ENCODE measurements at places on chromosomes 7 and 10. TPM values are rescaled to one million over a fixed set of nuclear protein-coding genes. Genes with fewer than 3 reads are reported as not detected.

DNA sequence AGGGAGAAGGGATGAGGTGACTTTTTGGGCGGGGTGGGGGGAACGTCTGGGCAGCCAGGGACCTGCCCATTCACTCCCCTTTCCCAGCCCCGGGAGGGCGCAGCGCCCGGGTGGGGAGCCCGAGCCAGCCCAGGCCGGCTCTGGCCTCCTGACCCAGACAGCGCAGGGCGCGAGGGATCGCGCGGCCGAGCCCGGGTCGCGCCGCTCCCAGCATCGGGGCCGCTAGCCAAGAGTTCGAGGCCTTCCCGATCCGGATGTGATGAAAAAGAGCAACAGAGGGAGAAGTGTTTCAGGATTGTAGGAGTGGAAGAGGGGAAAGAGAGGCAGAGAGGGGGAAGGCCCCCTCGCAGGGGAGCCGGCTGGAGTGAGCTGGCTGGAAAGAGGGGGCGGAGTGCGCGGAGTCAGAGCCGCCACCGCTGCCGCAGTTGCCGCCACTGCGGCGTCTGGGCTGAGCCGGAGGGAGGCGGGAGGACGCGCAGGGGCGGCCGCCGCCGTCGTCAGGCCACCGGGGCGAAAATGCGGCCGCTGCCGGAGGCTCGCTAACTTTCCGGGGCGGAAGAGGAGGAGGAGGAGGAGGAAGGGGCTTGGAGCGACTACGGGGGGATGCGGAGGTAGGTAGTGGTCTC is at the start of gene MDFIC:
Gene MDFIC, plus strand, starts transcription at position 69 of the 626 bp plus-strand sequence. CDS start 940 bp downstream, outside the sequence.
- DNase-seq = peak; percentile 76

The GPR85 gene
- total RNA-seq = not detected

DNA sequence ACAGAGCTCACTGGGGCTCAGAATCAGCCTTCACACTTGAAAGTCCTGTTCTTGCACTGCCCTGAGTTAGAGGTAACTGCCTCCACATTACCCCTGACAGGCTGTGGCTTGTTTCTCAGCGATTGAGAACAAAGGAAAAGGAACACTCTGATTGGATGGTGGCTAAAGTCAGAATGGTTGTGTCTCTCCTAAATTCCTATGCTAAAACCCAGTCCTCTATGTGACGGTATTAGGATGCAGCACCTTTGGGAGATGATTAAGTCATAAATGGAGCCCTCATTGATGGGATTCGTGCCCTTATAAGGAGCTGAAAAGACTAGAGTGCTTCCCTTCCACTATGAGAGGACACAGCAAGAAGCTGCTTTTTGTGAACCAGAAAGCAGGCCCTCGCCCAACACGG is 38.9 kb upstream of the DGKI start:
- DNase-seq = no peak

DNA sequence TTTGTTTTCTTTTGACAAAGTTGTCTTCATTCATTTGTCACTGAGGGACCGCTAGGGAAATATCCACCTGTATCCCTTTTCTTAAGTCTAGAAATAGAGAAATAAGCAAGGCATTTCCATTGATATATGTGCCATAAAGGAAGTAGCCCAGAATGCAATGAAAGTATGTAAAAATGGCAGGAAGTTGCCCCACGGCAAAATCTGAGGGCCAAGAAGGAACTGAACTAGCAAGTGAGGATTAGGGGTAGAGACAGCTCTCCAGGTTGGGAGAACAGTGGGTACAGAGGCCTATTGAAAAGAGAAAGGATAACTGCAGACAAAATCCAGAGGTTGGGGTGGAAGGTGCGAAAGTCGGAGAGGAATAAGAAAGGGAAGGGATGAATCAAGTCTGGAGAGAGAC is 56.6 kb upstream of the TOMM7 start:
- DNase-seq = no peak

DNA sequence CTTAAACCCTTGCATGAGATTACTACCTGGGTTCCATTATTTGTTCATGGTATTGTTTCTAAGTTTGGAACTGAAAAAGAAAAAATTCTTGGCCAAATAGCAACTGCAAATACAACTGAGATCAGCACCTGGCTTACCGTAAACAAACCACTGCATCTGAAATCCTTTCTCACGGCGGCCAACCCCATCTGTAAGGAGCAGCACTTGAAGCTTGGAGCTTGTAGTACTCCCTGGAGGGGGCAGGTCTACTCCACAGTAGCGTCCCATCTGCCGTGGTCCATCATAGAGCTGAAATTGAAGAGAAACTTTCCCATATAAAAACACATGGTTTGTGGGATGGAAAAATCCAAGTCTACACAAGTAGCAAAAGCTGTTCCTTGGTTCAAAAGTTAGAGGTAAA is 109.9 kb downstream of the CUBN start:
- DNase-seq = no peak

GRCh38 chr10:17210361-17210760 is 8.9 kb upstream of the TRDMT1 start:
- DNase-seq = no peak

The SPDYE16 gene
- total RNA-seq = not detected

The SLC26A5 gene
- total RNA-seq = not detected

The HOXA10 gene
- not detected for total RNA-seq

Measured in activated naive CD4-positive, alpha-beta T cell treated with anti-CD3 and anti-CD28 coated beads for 36 hours (primary cell).